ENCODE measurements at places on chromosomes 16 and 17.

DNA sequence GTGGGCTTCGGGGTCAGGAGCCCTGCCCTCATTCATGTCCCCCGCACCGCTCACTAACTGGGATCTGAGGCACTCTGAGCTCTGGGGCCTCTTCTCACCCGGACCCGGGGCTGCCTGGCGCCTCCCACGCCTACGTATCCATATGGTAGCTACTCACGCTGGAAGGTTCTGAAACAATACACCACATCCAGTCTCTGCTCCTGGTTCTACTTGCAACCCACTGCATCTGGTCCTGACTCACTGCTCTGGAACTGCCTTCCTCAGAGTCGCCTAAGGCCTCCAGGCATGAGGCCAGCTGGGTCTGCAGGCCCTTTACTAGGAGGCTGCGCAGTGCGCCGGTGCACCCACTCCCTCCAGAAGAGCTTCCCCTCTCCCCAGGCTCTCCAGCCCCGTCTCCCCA, 18.1 kb downstream of the USP36 start:
- no peak for DNase-seq

DNA sequence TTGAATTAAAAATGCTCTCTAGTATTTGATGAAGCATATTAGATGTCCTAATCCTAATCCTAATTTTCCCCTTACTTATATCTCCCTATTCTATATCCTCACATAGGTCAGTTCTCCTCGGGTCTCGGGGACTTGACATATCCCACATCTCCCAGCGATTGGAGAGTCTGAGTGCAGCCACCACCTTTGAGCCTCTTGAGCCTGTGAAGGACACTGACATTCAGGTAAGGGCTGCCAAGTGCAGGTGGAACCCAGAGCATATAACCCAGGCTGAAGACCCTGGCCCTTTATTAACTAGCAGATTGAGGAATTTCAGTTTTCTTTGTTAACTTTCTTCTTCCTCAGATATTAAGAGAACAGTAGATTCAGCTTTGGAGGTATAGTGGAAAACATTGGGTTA, 28.5 kb downstream of the NUP93 start:
- no peak for DNase-seq

DNA sequence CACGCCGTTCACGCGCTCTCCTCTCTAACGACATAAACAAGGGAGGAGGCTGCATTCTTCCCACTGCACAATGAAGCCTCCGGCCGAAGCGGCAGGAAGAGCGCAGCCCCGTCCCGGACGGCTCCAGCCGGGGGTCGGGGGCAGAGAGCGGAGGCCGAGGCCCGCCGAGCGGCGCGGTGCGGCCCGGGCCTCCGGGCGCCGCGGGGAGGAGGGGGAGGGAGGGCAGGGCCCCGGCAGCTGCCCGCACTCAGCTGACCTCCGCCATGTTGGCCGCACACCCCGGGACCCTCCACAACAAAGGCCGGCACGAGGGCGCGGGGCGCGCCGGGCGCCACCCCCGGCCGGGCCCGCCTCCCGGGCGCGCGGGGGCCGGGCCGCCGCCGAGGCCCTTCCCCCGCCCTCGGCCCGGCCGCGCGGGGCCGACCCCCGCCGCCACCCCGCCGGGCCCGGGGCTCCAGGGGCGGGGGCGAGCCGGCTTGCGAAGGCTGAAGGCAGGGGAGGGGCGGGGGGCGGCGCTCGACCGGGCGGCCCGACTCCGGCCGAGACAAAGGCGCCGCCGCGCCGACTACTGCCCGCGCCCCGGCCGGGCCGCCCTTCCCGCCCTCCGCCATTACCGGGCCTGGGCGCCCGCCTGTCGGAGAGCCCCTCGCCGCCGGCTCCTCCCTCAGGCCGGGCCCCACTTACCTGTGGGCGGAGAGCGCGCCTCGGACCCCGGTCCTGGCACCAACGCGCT, 527 bp downstream of the SIAH1 start:
- peak; percentile 83 for DNase-seq

DNA sequence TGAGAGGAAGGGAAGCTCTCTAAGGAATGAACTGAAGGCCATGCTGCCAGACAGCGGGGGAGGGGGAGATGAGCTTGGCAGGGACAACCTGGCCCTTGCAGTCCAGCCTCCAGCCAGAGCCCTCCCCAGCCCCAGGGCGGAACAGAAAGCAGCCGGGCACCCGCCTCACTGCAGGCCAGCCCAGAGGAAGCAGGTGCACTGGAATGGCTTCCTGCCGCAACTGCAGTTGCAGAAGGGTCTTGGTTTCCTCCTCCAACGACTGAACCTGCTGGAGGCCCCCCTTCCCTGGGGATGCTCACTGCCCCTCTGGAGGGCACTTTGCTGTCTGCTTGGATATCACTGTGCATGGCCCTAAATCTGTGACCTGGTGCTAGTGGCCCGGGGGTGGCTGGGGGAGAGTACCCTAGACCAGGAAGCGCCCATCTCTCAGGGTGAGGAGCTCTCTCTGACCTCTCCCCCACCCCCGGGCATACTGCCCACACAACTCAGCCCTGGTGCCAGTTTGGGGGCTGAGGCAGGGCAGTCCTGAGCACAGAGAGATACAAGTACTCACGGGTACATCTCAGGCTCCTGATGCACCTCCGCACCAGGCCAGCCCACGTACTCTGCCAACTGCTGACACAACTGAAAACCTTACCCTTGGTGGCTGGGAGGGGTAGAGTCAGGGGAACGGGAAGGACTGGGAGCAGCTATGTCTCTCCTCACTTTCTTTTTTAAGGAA, 41.1 kb downstream of the MYO18A start:
- DNase-seq = no peak

- DNase-seq = no peak
These were observed 472.7 kb upstream of the HSBP1 start for GRCh38 chr16:83335076-83335475.

- no peak for DNase-seq
These were observed 17.4 kb downstream of the CRK start for GRCh38 chr17:1438593-1439083.

DNA sequence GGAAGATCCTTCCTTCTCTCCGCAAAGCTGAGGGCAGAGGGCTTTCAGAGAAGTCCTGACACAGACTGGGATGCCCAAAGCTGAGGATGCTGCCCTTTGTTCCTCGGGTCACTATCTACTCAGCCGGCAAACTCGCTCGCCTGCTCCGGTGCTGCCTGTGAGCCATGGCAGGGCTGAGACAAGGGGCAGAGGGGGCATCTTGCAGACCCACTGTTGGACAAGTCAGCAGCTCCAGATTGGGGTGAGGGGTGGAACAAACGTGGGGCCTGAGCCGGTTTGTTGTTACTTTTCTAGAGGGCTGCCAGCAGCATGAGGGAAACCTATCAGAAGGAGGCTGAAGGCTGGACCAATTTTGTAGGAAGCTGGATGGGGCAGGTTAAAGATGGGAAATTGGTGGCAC, 47.1 kb upstream of the PIK3R6 start:
- DNase-seq = no peak

DNA sequence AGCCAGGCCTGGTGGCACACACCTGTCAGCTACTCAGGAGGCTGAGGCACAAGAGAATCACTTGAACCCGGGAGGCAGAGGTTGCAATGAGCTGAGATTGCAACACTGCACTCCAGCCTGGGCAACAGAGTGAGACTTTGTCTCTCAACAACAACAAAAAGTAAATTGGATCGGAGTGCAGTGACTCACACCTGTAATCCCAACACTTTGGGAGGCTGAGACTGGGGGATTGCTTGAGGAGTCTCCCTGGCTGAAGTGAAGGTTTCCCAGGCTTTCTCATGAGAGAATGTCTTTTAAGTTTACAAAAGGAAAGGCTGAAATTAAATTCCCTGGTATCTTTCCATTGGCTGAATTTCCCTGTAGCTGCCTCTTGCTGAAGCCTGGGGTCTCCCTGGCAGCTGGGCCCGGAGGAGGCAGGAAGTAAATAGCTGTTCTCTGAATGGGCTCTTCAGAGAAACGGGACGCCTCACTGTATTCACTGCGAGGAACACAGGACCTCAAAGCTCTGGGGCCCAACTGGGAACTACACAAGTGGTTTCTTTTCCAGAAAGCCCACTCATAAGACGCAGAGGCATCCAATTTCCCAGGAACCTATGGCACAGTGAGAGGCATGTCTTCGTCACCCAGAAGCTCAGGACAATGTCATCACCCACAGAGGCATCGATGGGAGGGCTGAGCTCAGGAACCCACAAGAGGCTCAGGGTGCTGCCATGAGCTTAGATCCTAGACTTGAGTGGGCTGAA, 77.4 kb upstream of the SMURF2 start:
- DNase-seq = no peak

GRCh38 chr16:16120382-16121184, 102.7 kb downstream of the ABCC6 start:
- no peak for DNase-seq

- DNase-seq = no peak
These were observed 60.6 kb downstream of the TNFRSF13B start for GRCh38 chr17:16911141-16911937.

- DNase-seq = no peak
These were observed 150.1 kb downstream of the ITFG1 start for GRCh38 chr16:47310792-47311211.

- no peak for DNase-seq
These were observed 18.0 kb downstream of the C17orf67 start for GRCh38 chr17:56815711-56816110.

DNA sequence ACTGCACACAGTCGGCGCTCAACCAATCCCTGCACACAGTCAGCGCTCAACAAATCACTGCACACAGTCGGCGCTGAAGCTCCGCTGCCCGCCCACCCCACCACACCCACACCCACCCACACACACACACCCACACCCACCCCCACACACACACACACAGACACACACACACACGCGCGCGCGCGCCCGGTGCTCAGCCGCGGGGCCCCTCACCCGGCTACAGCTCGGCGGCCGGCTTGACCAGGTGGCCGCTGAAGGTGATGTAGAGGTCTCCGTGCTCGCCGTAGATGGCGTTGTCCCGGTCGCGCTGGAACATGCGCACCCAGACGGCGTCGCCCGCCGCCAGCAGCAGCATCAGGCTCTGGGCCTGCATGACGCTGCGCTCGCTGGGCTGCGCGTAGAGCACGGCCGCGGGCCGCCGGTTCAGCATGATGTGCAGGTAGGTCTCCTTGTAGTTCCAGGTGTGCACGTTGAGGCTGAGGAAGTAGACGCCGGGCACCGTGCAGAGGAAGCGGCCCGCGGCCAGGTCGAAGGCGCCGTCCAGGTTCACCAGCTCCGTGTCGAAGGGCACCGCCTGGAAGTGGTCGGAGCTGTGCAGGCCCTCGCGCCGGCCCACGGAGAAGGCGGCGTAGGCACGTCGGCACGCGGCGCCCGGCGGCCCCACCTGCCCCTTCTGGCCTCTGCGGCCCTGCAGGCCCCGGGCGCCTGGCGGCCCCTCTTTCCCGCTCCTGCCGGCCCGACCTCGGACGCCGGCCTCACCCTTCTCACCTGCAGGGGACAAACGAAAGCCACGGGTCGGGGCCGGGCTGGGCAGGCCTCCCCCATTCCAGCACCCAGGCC, 2.5 kb downstream of the C1QTNF8 start:
- DNase-seq = no peak

DNA sequence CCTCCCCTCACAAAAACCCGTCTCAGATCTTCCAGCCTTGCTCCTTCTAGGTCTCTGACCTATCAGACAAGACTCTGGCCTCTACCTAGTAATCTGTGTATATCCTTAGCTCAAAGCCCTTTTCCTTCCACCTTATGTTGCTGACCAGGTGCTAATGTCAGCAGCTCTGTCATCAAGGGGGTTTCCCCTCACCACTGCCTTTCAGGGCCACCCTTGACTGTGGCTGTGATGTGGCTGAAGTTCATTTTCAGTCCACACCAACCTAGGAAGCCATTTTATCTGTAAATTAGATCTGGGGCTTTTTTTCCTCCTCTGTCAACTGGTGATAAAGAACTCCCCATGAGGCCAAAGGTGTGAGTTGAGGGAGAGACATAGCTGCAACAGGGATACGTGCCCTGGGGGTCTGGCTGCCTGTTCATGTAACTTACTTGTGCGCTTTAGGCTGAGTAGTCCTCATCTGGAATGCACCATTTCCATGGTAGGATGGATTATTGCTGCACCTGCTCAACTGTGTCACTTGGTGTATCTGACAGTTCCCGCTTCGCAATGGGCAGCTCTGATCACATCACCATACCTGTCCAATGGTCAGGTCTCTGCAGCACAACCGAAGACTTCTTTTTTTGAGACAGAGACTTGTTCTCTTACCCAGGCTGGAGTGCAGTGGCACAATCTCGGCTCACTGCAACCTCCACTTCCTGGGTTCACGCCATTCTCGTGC, 14.7 kb upstream of the RUNDC3A start:
- no peak for DNase-seq

DNA sequence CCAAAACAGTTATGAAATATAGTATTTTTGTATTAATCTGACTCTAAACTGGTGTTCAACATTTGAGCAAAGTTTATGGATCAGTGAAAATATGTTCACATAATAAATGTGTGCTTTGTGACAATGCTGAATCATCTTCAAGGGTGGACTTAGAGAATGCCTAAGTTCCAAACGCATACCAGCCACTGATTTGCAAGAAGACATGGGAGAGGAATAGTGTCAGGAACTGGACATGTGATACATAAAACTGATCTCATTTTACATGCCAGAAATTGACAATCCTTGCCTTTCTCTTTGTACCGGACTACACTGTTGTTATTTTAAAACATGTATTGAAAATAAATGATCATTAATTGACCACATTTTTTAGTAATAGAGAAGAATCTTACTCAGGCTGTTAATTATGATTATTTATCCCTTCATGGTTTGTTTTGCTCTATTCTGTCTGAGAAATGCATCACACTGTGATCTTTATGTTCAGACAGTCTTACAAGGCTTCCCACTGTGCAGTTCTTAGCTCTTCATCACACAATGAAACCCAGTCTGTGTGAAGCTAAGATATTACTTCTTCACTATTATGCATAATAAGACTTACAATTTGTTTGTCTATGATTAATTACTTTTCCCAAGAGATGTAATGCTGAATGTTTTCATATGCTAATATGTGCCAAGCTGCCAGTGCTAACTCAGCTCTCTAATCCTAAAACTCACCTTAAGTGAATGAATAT, 1180.6 kb upstream of the CDH8 start:
- DNase-seq = no peak

DNA sequence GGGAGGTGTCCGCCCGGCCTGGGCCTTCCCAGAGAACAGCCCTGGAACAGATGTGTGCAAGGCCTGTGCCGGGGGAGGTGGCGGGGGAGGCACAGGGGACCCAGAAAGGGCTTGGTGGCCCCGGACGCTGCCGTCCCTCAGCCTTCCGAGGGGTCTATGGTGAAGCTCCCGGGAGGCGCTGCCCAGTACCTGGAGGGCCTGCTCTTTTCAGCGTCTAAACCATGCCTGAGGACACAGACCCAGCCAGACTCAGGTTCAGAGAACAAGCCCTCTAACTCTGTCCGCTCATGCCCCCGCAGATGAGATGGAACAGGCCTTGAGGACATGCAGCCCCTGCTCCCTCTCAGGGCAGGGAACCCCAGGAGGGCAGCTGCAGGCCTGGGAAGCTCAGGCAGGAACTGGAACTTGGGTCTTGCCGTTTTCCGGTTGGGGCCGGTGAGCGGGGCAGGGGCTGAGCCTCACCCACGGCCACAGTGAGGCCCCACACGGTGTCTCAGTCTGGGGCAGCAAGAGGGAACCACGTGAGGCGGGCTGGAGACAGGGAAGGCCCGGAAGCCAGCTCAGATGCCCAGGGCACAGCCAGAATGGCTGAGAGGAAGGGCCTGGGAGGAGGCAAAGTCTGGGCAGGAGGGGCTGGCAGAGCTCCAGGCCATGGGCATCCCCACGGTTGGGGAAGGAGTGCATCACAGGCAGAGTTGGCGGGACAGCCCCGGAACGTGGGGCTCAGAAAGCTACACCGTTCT, 12.5 kb downstream of the SLC16A3 start:
- no peak for DNase-seq

Data from 8988T (cell line).